H7 (cell line): ENCODE measurements at places on chromosomes 6 and 20.

GRCh38 chr20:48898210-48898609 lies 23.3 kb upstream of the ARFGEF2 start:
- DNase-seq = no peak

DNA sequence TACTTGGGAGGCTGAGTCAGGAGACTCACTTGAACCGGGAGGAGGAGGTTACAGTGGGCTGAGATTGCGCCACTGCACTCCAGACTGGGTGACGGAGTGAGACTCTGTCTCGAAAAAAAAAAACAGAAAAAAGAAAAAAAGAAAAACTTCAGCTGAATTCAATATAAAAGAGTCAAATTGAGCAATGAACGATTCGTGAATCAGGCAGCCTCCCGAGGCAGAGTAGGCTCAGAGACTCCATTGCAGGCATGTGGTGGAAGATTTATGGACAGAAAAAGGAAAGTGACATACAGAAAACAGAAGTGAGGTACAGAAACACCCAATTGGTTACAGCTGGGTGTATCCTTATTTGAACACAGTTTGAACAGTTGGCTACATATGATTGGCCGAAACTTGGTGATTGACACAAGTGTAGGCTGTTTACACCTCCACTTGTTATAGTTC lies 56.3 kb downstream of the HLA-DPB1 start:
- DNase-seq = no peak

DNA sequence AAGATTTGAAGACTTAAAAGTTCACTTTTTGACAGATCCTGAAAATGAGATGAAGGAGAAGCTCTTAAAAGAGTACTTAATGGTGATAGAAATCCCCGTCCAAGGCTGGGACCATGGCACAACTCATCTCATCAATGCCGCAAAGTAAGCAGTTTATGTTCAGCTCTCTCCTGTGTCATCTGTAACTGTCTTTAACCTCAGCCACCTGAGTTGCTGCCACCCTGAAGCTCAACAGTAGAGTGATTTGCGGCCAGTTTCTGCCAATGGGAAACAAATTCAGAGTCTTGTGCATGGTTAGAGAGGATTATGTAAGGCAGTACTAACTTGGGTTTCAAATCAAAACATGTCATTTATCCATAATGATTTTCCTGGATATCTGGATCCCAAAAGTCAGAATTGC lies 10.1 kb downstream of the TNFAIP3 start:
- no peak for DNase-seq

DNA sequence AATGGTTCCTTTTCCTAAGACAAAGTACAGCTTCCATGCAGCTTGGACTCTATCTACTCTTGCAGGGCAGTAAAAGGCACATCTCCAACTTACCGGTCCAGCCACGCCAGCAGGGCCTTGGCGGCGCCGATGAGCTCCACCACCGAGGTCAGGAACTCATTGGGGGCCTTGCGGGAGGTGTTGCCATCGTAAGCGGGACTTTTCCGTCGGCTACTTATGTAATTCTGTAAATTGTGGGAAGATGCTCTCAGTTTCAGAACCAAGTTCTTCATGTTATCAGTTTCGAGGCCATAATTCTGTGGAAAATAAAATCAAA lies 68.5 kb downstream of the CNKSR3 start:
- no peak for DNase-seq

DNA sequence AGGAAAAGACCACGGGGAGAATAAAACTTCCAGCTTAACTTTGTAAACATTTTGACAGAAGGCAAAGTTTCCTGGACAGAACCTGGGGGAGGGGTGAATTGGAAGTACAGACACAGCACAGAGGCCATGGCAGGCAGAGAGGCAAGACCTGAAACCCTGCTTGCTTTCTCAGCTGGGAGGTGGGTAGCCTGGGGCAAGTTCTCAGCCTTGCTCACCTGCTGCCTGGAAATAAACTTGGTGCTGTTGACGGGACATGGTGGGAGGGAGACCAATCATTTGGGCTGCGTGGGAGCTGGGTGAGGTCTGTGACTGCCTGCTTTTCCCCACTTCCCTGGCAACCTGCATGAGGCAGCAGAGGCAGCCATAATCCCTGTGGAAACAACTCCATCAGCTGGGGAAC lies 221.3 kb downstream of the MOXD1 start:
- DNase-seq = no peak

GRCh38 chr6:157181649-157182048 lies 141.7 kb downstream of the TMEM242 start:
- no peak for DNase-seq

DNA sequence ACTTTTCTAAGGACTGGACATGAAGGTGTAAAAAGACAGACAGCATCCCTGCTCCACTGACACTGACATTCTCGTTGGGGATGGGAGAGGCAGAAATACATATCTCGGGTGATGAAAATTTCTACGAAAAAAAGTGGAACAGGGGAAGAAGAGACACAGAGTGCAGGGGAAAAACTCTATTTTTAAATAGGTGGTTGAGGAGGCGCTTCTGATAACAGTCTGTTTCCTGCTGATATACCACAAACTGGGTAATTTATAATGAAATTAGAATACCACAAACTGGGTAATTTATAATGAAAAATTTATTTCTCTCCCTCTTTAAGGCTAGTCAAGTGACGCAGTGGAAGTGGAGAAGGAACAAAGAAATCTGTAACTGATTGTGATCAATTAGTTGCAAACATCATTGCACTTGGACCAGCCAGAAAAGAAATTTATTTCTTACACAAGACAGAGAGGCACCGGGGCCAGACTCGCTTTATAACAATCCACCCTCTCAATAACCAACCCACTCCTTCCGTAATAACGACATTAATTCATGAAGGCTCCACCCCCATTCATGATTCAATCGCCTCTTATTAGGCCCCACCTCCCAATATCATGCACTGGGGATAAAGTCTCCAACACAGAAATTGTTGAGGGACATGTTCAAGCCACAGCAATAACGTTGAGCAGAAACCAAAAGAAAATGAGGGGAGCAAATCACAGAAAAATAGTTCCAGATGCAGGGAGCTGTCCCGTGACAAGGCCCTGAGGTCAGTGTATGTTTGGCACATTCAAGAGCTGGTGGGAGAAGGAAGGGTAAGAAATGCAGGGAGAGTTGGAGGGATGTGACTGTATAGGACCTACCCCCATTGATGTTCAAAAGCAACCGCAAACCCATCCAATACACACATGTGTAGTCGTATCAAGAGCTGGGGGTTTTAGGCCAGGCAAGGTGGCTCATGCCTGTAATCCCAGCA lies 6.6 kb upstream of the SRSF6 start:
- DNase-seq = no peak

GRCh38 chr6:149840345-149841075 lies 23.6 kb downstream of the LRP11 start:
- peak; percentile 86 for DNase-seq

DNA sequence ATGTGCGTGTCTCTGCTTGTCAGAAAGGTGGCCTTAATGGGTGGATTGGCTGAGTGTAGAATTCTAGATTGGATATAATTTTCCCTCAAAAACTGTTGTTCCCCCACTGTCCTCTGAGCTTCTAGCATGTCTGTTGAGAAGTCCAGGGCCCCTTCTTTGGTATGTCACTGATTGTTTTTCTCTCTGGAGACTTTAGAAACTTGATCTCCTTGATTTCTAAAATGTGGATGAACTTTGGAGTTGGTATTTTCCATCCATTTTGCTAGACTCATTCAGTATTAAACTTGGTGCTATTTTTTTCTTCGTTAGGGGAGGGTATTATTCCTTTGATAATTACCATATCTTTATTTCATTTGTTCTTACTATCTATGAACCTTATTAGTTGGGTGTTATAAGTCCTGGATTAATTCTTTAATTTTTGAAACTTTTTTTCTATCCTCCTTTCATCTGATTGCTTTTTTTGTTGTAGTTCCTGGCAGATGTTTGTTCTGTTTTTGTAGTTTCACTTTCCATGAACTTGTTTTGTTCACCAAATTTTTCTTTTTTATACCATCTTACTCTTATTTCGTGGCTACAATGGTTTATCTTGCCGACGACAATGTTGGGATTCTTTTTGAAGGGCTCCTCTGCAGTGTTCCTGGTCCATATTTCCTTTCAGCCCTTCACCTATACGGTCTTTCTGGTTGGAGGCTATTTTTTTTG lies 68.4 kb downstream of the ARID1B start:
- DNase-seq = no peak

DNA sequence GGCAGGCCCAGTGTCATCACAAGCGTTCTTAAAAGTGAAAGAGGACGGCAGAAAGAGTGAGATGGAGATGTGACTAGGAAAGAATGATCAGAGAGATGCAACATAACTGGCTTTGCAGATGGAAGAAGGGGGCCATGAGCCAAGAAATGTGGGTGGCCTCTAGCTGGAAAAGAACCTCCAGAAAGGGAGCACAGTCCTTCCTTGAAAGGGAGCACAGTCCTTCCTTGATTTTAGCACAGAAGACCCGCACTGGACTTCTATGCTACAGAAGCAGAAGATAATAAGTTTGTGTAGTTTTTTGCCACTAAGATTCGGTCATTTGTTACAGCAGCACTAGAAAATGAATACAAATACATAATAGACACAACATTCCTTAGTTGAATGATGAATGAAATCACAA lies 7.0 kb upstream of the LZTS3 start:
- no peak for DNase-seq

- DNase-seq = no peak
These were observed 73.5 kb downstream of the CD40 start for GRCh38 chr20:46191611-46192010.

- no peak for DNase-seq
These were observed 73.7 kb downstream of the SLC22A3 start for GRCh38 chr6:160421854-160422253.

- no peak for DNase-seq
These were observed 5.5 kb downstream of the VEGFA start for GRCh38 chr6:43775535-43775885.

GRCh38 chr6:74091136-74091793 lies 395.3 kb downstream of the CD109 start:
- peak; percentile 19 for DNase-seq

- DNase-seq = no peak
These were observed 7.7 kb downstream of the GABRR1 start for GRCh38 chr6:89209457-89209856.

DNA sequence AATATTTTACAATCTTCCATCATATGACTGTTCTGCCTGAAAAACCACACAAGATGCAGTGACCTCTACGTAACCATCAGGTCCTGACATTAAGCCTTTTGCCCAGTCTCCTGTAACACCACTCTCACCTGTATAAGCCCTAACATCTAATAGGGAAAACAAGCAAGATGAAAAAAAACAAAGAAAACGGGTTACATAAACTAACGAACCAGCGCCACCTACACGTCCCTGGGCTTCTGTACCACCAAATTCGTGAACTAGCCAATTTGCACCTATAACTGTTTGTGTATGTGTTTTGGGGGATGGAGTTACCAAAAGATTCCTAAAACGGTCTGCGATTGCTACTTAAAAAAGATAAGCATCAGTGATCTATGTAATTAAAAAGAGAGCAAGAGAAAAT lies 70.2 kb downstream of the BLOC1S5 start:
- peak; percentile 27 for DNase-seq

DNA sequence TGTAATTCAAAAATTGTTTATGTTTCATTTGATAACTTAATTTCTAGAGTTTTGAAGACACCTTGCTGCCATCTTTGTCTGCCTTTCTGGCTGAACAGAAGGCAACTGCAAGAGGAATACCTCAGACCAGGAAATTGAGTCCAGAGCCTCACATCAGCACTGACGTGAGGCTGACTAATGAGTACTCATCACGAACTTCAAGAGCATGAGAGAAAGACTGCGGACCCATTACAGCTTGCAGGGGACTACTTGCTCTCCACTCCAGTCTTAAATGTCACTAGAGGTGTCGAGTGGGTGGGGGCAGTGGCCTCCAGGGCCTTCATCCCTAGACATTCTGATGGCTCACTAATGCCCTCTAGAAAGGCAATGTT lies 109.5 kb upstream of the SSTR4 start:
- no peak for DNase-seq

DNA sequence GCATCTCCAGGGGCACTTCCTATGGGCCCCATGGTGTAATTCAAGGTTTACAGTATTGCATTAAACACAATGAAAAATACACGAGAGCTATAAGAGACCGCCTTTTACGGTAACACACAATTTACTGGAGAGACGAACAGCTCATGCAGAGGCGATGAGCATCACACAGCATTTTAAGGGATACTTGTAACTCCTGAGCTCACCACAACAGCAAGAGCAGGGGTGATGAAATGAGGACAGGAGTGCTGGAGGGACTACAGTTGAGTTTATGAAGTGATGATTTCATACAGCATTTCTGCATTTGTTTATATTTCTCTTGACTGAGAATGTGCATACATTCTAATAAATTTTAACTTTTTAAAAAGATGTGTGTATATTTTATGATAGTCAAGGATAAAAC lies 113.9 kb downstream of the WDR27 start:
- no peak for DNase-seq

DNA sequence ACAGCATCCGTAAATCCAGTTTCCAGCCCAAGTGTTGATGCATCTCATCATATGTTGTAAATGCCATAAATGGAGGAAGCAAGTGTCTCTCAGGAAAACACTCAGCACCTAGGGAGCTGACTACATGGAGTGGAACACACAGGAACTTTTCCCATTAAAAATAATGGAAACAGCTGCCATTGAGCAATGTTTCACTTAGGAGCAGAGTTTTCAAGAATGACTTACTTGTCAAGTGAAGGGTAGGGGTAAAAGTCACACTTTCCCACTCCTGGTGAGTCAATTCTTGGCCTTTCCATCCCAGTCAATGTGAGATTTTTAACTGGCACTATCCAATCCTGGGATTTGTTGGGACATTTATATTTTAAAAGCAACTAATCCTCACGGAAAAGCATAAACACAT lies 119.4 kb upstream of the ASF1A start:
- DNase-seq = no peak

DNA sequence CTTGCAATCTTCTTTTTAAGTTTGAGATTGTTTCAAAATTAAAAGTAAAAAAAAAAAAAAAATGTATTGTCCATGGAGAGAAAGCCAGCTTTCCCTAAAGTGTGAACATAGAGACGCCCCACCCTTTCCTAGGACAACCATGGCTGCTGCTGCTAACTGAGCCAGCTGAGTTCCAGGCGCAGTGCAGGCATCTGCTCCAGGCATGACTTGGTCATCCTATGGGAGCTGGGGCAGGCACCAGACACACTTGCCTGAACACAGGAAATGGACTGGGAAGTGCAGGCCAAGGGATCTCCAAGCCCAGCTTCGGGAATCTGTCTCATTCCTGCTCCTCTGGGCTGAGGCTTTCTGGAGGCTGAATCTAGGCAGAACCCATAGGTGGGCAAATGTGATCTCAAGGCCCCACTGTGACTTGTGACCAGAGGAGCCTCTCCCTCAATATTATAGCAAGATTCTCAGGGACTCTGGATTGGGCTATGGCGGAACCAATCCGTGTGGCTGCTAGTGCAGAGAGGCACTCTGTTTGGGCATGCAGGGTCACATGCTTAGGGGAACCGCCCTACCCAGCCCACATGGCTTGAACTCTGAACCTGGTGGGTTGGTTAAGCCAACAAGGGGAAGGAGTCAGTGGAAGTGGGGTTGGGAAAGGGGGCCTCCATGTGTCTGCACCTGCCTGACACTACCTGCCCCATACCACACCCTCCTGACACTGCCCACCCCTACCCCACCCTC lies 138.2 kb upstream of the CST7 start:
- no peak for DNase-seq

DNA sequence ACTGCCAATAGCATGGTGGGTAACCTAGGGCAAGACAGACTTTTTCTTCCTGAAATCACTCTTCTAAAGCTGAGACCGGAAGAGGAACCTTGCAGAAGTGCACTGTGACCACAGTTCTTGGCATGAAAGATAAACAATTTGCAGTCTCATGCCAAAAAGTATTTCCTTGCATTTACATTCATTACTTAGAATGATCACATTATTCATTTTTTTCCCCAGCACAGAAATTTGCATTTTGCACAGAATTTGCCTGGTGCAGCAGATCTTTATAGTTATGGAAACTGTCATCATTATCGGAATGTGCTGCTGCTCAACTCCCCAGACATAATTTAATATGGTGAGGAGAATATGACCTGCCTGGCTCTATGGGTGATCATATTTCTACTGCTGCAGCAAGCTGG lies 42.2 kb upstream of the EDN3 start:
- no peak for DNase-seq
